ENCODE measurements at places on chromosomes 2 and 18.

GRCh38 chr18:11175266-11175979, 26.1 kb upstream of the PIEZO2 start:
- no peak for DNase-seq

DNA sequence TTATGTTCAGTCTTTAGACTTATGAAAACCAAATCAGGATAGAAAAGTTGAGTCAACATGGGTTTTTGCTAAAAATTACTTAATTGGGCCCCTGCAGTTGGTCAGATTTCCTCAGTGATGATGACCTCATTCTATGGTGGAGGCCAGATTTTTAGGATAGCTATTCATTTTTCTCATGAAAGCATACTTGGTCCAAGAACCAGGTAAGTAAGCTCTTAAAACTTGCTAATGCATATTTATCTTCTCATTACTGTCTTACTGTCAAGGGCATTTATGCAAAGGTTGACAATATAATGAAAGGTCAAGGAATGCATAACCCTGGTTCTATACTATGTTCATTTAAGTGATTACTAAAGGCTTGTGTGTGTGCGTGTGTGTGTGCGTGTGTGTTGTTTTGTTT, 650.6 kb downstream of the SATB2 start:
- DNase-seq: no peak

- peak; percentile 70 for DNase-seq
Observed at GRCh38 chr2:240557808-240558207, at the start of gene ANKMY1. TSS of gene ANKMY1 (minus strand) at chr2:240557988. CDS start at chr2:240557335, 653 bp downstream.

- no peak for DNase-seq
Observed at GRCh38 chr2:187324631-187325030, 123.4 kb downstream of the CALCRL start.

GRCh38 chr18:37607281-37607680, 41.7 kb upstream of the CELF4 start:
- DNase-seq: no peak

- no peak for DNase-seq
Observed at GRCh38 chr2:46951290-46952064, 35.9 kb upstream of the MCFD2 start.

DNA sequence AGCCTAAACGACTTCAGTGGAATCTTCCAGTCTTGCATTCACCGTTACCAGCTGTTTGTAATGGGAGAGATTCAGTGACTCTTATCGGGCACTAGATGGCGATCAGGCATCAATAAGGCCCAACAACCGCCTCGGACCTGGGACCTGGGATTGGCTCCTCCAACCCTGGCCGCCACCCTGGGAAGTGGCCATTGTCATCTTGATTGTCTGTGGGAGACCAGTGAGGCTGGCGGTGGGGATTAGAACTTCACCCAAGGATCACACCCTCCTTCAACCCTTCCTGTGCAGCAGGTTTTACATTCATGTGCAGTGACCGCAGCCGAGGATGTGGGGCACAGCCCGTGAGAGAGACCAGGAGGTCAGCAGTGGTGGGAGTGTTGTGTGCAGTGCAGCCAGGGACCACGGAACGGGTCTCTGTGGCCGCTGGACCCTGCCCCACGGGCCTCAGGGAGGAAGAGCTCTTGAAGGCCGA, 85.3 kb downstream of the SPP2 start:
- DNase-seq: peak; percentile 64

DNA sequence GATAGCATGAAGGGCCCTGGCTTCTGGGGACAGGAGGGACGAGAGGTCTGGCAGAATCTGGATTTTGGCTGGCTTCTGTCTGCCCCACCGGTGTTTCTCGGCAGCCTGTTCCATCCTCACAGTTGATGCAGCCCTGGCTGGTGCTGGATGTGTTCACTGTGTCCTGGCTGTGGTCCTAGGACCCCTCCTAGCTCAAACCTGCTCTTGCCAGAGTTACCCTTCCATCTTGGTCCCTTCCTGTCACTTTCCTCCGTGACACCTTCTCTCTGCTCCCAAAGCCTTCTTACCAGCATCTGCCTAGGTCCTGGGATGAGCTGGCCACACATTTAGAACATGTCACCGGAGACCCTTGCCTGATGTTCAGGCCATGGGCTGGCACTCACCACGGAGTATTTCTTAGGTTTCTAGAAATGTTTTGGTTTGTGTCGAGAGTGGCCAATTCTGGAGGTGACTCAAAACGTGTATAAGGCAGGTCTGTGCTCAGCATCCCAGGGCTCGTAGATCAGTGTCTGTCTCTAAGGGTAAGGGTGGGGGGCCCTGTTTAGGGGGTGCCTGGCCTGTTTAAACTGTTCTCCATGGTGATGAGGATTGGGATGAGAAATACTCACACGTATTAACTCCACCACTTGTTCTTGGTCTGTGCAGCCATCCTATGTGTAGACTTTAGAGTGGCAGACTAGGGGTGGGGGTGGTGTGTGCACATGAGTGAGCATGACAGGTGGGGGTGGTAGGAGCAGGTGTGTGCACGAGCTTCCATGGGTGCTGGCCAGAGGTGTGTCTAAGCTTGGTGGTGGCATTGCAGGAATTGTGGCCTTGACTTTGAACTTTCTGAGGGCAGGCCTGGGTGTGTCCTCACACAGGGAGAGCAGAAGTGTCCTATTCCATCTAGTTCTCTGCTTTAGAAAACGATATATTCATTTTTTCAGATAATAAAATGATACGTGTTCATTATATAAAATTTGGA, 162.7 kb downstream of the DYSF start:
- peak; percentile 1 for DNase-seq

DNA sequence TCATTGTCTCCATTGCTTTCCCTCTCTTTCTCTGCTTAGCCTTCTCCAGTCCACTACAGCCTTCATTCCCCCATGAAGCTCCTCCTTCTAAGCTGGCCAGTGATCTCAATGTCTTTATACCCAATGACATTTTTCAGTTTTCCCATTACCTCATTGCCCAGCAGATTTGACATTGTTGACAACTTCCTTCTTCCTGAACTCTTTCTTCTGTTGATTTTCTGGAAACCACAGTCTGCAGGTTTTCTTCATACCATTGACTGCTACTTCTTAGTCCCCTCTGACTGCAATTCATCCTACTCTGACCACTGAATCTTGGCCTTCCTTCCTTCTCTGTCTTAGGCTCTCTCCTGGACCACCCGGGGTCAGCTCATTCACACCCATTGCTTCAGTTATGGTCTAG, 22.9 kb upstream of the SPP2 start:
- no peak for DNase-seq

GRCh38 chr2:56184500-56185011, 766 bp downstream of the CCDC85A start:
- no peak for DNase-seq

- DNase-seq: peak; percentile 54
Observed at GRCh38 chr2:96163768-96164429, 18.7 kb upstream of the DUSP2 start.

GRCh38 chr2:205500065-205500464, 182.2 kb upstream of the NRP2 start:
- DNase-seq: no peak

DNA sequence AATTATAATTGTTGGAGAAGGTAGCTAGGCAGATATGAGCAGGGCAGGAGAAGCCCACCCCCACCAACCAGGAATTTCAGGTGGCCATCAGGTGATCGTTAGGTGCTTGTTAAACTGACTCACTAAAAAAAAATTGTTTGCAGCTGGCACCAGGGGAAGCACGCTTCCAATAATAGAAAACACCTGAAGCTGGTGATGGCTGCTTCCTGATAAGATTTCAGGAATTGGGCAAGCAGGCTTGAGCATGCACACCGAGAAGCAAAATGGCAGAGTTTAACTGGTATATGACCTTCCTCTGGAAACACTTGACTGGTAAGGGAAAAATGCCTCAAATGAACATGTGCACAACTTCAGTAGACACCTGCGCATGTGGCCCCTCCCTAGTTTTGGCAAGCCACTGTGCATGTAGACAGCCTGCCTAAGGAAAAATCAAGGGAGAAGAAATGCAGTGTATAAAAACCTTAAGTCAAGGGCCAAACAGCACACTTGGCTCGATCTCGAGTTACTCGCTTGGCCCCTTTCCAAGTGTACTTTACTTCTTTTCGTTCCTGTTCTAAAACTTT, 292.8 kb downstream of the CCDC85A start:
- no peak for DNase-seq

DNA sequence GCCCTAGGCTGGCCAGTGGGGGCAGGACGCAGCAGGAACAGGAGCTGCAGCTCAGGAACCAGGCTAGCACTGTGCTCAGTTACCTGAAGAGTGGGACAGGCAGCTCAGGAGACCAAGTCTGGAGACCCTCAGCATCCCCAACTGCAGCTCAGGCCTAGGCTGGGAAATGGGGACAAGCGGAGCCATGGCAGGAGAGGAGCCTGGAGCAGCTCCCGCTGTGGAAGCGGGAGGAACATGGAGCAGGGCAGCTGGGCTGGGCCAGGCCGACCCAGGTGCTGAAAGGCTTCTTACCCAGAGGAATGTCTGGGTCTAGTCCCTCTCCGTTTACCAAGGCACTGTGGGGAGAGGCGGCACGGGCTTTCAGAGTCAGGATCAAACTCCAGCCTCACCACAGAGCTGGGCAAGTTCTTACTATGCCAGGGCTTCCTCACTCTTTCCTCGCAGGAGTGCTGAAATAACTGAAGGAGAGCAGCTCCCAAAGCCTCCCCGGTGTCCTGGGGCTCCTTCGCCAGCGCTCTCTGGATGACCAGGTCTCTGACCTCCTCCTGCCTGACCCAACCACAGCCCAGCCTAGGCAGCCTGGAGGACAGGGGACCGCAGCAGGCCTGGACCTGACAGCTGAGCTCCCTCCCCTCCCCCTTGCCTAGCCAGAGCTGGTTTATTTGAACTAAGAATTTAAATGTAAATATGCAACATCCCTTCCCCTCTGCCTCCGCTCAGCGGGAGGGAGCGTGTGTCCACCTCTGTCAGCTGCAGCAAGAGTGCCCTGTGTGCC, 247.8 kb upstream of the SIX2 start:
- DNase-seq: no peak

DNA sequence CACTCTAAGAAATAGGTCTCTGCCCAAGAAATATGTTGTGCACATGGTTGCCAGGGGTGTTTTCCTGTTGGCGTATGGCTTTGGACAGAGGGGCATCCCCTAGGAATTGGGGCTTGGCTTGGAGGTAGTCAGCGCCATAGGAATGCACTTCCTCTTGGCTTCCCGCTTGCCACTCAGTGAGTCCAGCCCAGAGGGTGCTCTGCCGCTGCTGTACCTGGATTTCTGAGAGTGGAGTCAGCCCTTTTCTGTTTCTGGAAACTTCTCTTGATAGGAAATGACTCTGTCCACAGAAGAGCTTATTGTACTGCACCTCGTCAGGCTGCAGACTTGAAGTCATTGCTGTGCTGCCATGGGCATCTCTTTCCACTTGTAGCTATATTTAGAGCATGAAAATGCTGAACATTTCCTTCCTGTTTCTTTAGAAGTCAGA, 116.7 kb upstream of the MGAT5 start:
- peak; percentile 10 for DNase-seq

DNA sequence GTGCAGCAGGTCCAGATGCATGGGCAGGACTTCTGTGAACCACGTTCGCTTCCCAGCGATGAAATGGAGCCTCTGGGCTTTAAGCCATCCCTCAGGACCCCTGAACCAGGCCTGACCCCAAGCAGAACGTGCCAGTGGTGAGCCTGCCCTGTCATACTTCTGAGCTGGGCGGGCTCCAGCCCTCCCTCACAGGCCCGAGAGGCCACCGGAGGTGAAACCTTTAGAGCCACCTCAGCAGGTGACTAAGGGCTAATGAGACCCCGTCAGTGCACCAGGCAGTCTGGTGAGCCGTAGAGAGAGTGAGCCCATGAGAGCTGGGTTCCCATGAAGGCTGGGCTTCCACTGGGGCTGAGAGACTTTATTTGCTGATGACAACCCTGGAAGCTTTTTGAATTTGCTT, 8.9 kb upstream of the MAL start:
- no peak for DNase-seq

DNA sequence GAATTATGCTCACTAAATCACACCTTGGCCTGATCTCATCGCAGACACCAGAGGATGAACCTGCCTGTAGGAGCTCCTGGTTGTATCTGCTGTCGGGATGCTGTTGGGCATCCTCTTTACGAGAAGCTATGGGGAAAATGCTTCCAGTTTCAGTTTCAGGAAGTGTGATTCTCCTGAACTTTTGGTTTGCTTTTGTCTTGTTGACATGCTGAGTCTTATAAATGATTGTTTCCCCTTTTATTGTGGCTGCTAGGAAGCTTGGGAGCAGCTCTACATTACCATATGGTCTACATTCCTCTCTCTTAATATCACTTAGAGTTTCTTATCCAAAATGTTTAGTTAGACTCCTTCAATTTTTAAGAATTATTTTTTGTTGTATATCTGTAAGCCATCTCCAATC, 227.5 kb downstream of the MTX2 start:
- no peak for DNase-seq

GRCh38 chr18:67519592-67519991, 3.1 kb upstream of the DSEL start:
- DNase-seq: no peak

GRCh38 chr2:233372855-233373254, 18.6 kb downstream of the DGKD start:
- DNase-seq: no peak

DNA sequence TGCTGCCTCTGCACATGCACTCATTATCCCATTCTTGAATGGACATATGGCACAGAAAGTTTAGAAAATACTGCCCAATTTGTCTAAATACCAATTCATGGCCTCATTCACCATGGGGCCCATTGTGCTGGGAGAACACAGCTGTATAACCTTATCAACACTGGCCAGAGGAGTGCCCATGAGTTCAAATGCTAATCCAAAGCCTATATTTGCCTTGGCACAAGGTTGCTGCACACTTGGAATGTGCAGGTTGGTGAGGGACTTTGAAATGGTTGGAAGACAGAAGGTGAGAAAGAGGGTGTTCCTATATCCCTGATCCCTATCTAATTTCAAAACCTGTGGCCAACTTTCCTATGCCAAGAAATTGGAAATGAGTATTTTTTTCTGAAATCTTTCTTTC, 693.9 kb upstream of the ID2 start:
- DNase-seq: no peak

GRCh38 chr2:39266139-39266805, 22.5 kb upstream of the CDKL4 start:
- DNase-seq: no peak

DNA sequence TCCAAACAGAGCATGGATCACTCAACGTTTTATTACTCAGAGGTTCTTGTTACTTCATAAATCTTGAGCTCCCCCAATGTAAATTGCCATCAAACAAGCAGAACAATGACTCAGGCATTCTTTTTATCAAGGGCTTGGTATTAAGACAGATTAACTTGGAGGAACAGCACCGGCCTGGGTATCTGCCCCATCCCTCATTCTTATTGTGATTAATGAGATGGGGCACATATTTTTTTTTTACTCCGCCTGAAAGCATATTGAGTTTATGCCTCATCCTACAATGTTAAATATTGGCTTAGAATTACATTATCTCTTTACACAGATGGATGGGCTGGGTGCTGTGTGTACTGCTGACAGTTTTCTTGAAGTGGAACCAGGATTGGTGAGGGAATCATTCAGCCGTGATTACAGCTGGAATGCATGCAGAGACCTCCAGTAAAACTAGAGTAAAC, 387.3 kb downstream of the CLIP4 start:
- no peak for DNase-seq

GRCh38 chr2:28689771-28690170, 61.9 kb upstream of the PPP1CB start:
- DNase-seq: no peak
